Neural crest cell (in vitro differentiated cells): ENCODE measurements at places on chromosomes 5 and 9.
A peak's percentile ranks its signal among the peaks of the same experiment; 100 is the strongest.

DNA sequence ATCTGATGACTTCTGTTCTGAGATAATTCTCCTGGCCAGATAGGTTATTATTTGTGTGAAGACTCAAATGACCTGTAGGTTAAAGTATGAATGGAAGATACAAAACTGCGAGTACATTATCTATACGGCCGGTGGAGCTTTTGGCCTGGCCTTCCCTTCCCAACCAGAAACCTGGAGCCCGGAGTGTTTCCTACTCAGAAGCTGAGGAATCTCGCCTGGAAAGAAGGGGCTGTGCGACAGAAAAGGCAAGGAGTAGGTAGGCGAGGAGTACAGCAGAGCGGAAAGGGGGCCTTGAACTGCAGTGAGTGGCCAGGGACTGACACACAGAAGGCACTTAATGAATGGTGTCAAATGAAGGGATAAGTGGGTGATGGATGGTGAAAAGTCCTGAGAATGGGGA, 34.6 kb downstream of the ANGPTL2 start:
- no peak for DNase-seq
- no peak overlapping the region for H3K4me3 ChIP-seq
- no peaks in the 10 kb centered on the region for H3K4me1 ChIP-seq
- peaks cover 6% of the 10 kb centered on the region for H3K36me3 ChIP-seq

DNA sequence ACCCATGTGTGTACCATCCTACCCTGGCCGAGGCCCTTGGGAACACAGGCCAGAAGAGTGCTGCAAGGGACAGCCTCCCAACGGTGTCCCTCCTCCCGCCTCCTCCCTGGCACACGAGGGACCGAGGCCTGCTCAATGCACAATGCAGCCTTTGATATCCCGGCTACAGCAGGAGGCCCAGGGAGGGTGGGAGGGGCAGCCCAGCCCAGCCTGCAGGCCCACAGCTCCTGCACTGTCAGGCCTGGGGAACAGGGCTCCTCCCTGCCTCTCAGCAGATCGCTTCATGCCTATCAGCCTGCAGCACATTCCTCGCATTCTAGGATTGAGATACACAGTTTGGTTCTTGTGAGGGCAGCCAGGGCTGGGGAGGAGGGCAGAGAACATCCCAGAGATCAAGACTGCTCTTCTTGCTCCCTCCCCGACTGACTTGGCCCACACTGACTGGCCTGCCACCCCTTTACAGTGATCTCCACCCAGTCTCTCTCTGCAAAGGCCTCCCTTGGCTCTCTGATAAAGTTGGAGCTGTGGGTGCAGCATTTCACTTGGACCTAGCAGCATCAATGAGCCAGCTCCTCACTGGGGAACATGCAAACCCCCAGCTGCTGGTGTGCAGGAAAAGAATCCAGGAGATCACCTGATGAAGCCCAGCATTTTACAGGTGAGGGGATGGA, at the start of gene SH3TC2:
Gene SH3TC2, minus strand, starts transcription at position 46 of the 671 bp plus-strand sequence. Its CDS starts 40 bp downstream, at position 6.
- peak within 1 kb of the TSS; percentile 95 for H3K27ac ChIP-seq
- peak within 1 kb of the TSS; percentile 48 for H3K4me3 ChIP-seq
- DNase-seq, result peak; percentile 48
- peaks cover 31% of the 10 kb centered on the region for H3K4me1 ChIP-seq
- H3K36me3 ChIP-seq, result peaks cover 11% of the 10 kb centered on the region

DNA sequence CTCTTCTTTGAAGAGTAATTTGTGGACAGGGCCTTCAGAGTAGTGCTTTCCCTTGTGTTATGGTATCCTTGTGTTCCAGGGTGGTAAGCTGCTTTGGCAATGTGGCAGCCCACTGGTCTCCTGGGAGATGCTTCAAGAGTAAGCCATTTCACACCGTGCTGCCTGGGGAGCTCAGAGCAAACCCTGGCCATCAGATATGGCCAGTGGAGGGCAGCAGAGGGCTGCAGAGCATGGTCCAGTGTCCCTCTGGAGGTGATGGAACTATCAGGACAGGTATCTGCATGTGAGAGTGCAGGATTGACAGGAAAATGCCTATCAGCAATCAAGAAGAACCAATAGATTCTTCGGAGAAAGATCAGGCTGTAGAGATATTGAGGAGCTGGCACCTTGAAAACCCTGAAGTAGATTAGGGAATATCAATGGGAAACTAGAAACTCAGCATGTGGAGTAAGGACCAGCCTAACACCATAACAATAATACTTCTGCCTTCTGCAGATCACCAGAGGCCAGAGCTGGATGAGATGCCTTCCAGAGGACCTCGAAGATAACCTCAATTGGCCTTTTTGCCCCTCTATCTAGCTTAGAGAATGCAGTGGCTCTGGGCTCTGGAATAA, 90.8 kb downstream of the PLPPR1 start:
- H3K4me1 ChIP-seq, result no peaks in the 10 kb centered on the region
- DNase-seq, result peak; percentile 55

GRCh38 chr5:142141463-142141862, 32.9 kb downstream of the NDFIP1 start:
- H3K27me3 ChIP-seq, result no peaks in the 10 kb centered on the region
- no peaks in the 10 kb centered on the region for H3K4me1 ChIP-seq
- no peak for DNase-seq
- peaks cover 2% of the 10 kb centered on the region for H3K36me3 ChIP-seq
- H3K27ac ChIP-seq, result no peak overlapping the region
- H3K4me3 ChIP-seq, result no peak overlapping the region

- no peak for DNase-seq
- H3K36me3 ChIP-seq, result peaks cover 12% of the 10 kb centered on the region
- H3K27me3 ChIP-seq, result no peaks in the 10 kb centered on the region
- H3K4me3 ChIP-seq, result no peak overlapping the region
Observed at GRCh38 chr9:121840838-121841760, 189.7 kb downstream of the DAB2IP start.

- no peaks in the 10 kb centered on the region for H3K27me3 ChIP-seq
- H3K36me3 ChIP-seq, result no peaks in the 10 kb centered on the region
- no peak overlapping the region for H3K27ac ChIP-seq
- H3K4me3 ChIP-seq, result no peak overlapping the region
- DNase-seq, result no peak
Observed at GRCh38 chr5:73859696-73860095, 233.7 kb downstream of the ARHGEF28 start.

DNA sequence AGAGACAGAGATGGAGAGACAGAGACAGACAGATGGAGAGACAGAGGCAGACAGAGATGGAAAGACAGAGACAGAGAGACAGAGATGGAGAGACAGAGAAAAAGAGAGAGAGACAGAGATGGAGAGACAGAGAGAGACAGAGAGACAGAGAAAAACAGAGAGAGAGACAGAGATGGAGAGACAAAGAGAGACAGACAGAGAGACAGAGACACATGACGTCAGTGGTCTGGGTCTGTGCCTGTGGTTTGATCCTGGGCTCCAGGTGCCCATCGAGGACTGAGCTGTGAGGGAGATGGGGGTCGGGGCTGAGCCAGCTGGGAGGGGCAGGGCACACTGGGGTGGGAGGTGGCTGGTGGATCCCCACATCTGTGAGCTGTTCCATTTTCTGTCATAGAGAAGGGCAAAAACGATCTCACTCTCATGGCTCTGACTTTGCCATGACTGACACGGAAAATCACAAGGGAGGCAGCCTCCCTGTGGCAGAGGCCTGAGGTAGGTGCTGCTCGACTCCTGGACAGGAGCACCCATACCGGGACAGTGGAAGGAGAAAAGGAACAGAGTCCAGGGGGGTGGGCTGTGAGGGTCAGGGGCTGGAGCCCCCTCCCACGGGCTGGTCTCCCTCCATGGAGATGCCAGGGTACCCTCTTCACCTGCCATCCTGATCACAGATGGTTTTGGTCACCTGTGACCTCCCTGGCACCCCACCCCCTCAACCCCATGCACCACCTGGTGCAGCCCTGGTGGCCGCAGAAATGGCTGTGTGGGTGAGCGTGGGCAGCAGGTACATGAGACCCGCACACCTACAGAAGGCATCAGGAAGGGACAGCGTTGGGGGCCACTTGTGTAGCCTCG, 28.8 kb downstream of the GLT6D1 start:
- no peaks in the 10 kb centered on the region for H3K4me1 ChIP-seq
- no peak overlapping the region for H3K4me3 ChIP-seq
- no peak overlapping the region for H3K27ac ChIP-seq
- DNase-seq, result no peak
- H3K36me3 ChIP-seq, result no peaks in the 10 kb centered on the region

DNA sequence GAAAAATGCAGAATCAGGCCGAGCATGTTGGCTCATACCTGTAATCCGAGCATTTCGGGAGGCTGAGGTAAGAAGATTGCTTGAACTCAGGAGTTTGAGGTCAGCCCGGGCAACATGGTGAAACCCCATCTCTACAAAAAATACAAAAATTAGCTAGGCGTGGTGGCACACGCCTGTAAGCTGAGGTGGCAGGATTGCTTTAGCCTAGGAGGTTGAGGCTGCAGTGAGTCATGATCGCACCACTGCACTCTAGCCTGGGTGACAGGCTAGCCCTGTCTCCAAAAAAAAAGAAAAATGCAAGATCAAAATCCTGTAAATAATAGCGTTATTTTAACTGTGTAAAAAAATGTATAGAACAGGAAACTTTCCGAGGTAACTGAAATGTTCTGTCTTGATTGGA, 39.4 kb downstream of the RNF44 start:
- no peak for DNase-seq
- peaks cover 12% of the 10 kb centered on the region for H3K36me3 ChIP-seq
- no peaks in the 10 kb centered on the region for H3K27me3 ChIP-seq
- no peak overlapping the region for H3K4me3 ChIP-seq
- no peaks in the 10 kb centered on the region for H3K4me1 ChIP-seq

- no peak for DNase-seq
- no peaks in the 10 kb centered on the region for H3K27me3 ChIP-seq
- no peak overlapping the region for H3K4me3 ChIP-seq
Observed at GRCh38 chr9:129574911-129575585, 45.9 kb downstream of the C9orf50 start.

GRCh38 chr5:107500840-107501239, 169.9 kb downstream of the EFNA5 start:
- H3K4me3 ChIP-seq, result no peak overlapping the region
- no peak for DNase-seq
- no peak overlapping the region for H3K27ac ChIP-seq
- peaks cover 2% of the 10 kb centered on the region for H3K36me3 ChIP-seq
- H3K4me1 ChIP-seq, result peaks cover 54% of the 10 kb centered on the region

DNA sequence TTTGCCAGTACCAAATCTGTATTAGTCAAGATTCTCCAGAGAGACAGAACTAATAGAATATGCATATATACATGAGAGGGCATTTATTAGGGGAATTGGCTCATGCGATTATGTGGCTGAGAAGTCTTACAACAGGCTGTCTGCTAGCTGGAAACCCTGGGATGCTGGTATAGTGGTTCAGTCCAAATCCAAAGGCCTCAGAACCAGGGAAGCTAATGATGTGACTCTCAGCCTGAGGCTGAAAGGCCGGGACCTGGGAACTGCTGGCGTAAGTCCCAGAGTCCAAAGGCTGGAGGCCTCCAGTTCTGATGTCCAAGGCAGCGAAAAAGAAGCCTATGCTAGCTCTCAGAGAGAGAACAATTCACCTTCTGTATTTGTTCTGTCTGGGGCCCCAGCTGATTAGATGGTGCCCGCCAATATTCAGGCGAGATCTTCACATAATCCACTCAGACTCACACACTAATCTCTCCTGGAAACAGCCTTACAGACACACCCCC, 84.1 kb downstream of the KIAA1958 start:
- no peak overlapping the region for H3K4me3 ChIP-seq
- H3K27me3 ChIP-seq, result no peaks in the 10 kb centered on the region
- no peak for DNase-seq
- no peak overlapping the region for H3K27ac ChIP-seq
- H3K4me1 ChIP-seq, result peaks cover 43% of the 10 kb centered on the region

DNA sequence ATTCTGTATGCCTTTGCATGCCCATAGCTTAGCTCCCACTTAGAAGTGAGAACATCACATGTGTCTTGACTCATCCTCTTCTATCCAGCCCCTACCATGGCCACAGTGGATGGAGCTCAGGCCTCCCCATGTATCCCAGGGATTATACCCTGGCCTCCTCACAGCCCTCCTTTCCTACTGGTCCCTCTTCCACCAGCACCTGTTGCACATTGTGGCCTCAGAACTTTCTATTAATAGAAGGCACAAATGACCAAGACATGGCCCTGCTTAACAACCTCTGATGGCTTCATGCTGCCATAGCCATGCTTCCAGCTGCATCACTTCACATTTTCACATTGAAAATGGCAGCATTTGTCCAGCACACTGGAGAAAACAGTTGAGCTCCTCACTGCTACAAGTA, 315.4 kb downstream of the CDK5RAP2 start:
- H3K36me3 ChIP-seq, result no peaks in the 10 kb centered on the region
- no peaks in the 10 kb centered on the region for H3K4me1 ChIP-seq
- no peak overlapping the region for H3K27ac ChIP-seq
- DNase-seq, result no peak

- no peak for DNase-seq
- H3K27ac ChIP-seq, result no peak overlapping the region
- no peak overlapping the region for H3K4me3 ChIP-seq
Observed at GRCh38 chr9:124205686-124206352, 51.9 kb upstream of the NEK6 start.

- no peak overlapping the region for H3K4me3 ChIP-seq
- H3K36me3 ChIP-seq, result no peaks in the 10 kb centered on the region
- H3K4me1 ChIP-seq, result peaks cover 27% of the 10 kb centered on the region
- no peak for DNase-seq
- H3K27me3 ChIP-seq, result peaks cover 27% of the 10 kb centered on the region
Observed at GRCh38 chr9:34513567-34514214, 9.1 kb downstream of the ENHO start.
